ENCODE measurements at places on chromosomes 1 and 21. TPM values are rescaled to one million over a fixed set of nuclear protein-coding genes. Genes with fewer than 3 reads are reported as not detected.

- peaks cover 40% of the 10 kb centered on the region for H3K4me1 ChIP-seq
- H3K36me3 ChIP-seq: peaks cover 3% of the 10 kb centered on the region
- H3K27me3 ChIP-seq: no peaks in the 10 kb centered on the region
- DNase-seq: no peak
- H3K27ac ChIP-seq: peak overlapping the region; percentile 86
These were observed 66.0 kb downstream of the COL18A1 start for GRCh38 chr21:45470773-45471524.

DNA sequence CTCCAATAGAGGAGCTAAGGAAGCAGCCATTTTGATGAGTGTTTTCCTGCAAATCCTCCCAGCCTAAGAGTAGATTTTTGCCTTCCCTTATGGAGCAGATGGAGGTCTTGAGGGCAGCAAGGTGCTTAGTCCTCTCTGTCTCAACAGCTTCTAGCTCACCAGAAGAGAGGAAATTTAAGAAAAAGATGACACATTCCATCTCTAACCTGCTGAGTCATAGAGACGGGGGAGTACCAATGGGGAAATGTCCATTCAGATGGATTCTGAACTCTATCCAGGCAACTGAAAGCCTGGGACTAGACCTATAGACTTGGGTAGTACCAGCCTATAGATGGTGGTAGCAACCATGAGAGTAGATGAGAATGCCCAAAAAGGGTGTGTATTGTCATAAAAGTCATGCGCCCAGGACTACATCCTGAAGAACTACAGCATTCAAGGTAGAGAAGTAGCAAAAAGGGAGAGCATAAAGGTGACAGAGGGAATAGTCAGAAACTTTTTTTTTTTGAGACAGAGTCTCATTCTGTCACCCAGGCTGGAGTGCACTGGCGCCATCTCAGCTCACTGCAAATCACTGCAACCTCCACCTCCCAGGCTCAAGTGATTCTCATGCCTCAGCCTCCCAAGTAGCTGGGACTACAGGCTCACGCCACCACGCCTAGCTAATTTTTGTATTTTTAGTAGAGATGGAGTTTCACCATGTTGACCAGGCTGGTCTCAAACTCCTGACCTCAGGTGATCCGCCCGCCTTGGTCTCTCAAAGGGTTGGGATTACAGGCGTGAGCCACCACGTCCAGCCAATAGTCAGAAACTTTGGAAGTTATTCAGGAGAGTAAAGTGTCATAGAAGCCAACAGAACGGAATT lies 10.7 kb upstream of the ELOA start:
- H3K27ac ChIP-seq: no peak overlapping the region
- H3K27me3 ChIP-seq: no peaks in the 10 kb centered on the region
- H3K36me3 ChIP-seq: no peaks in the 10 kb centered on the region
- no peaks in the 10 kb centered on the region for H3K4me1 ChIP-seq

DNA sequence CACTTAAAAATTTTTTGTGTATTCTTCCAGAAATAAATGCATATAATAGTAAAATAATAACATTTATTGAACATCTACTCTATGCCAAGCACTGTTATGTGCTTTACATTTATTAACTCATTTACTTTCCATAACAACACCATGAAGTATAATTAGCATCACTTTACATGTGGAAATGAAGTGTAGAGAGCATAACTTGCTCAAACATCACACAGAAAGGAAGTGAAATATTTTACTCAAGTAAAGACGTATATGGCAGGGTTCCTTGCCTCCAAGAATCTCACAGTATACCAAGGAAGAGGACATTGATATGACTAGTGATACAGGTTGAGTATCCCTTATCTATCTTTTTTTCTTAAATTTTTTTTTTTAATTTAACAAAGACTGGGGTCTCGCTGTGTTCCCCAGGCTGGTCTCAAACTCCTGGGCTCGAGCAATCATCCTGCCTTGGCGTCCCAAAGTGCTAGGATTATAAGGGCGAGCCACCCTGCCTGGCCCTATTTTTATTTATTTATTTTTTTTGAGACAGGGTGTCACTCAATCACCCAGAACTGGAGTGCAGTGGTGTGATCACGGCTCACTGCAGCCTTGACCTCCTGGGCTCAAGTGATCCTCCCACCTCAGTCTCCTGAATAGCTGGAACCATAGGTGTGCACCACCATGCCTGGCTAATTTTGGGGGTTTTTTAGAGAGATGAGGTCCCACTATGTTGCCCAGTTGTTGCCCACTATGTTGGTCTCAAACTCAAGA lies 7.7 kb upstream of the CLIC4 start:
- no peak overlapping the region for H3K27ac ChIP-seq
- no peak overlapping the region for H3K4me3 ChIP-seq
- no peaks in the 10 kb centered on the region for H3K36me3 ChIP-seq
- DNase-seq: no peak
- peaks cover 18% of the 10 kb centered on the region for H3K4me1 ChIP-seq
- no peaks in the 10 kb centered on the region for H3K27me3 ChIP-seq

DNA sequence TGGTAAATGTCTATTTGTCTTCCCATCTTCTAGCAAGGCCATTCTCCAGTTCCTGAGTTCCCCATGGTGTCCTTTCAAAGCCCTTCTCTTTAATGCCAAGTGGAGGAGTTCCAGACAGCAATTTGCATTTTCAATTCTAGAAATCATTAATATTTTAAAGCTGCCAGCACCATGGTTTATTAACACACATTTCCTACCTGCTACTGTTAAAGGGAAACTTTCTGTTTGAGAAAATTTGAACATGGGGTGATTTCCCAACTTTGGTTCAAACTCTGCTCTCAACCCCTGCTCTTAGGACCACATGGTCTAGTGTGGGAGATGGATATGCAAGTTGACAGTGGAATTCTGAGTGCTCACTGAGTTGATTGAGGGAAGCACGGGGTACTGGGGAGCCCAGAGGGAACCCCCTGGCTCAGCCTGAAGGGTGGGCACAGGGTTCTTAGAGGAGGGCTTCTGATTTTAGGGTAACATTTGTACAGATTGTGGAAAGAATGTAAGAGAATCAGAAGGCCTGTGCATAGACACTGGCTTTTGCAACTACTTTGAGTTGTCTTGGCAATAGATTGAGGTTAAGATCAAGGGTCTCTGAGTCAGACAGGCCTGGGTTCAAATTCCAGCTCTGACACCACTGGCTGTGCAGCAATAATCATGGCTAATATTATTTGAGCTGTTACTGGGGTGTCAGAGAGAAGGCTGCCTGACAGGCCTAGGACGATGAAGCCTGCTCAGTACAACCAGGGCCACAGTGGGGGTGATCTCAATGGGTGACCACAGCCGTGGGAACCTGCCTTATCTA lies 97.8 kb downstream of the BEND5 start:
- no peaks in the 10 kb centered on the region for H3K4me1 ChIP-seq
- no peak overlapping the region for H3K4me3 ChIP-seq

- DNase-seq: no peak
- no peaks in the 10 kb centered on the region for H3K36me3 ChIP-seq
- H3K27me3 ChIP-seq: no peaks in the 10 kb centered on the region
- no peak overlapping the region for H3K27ac ChIP-seq
- H3K4me3 ChIP-seq: no peak overlapping the region
- no peaks in the 10 kb centered on the region for H3K4me1 ChIP-seq
These were observed 112.4 kb upstream of the BEND5 start for GRCh38 chr1:48889082-48889481.

GRCh38 chr1:158527190-158527815 lies 26.9 kb downstream of the OR6Y1 start:
- H3K27ac ChIP-seq: no peak overlapping the region
- no peak overlapping the region for H3K4me3 ChIP-seq
- peak; percentile 17 for DNase-seq

GRCh38 chr1:101026430-101026788 lies 825 bp upstream of the DPH5 start:
- H3K36me3 ChIP-seq: no peaks in the 10 kb centered on the region
- peak overlapping the region; percentile 64 for H3K4me3 ChIP-seq
- H3K4me1 ChIP-seq: no peaks in the 10 kb centered on the region
- H3K27me3 ChIP-seq: no peaks in the 10 kb centered on the region
- peak overlapping the region; percentile 86 for H3K27ac ChIP-seq

- no peak overlapping the region for H3K4me3 ChIP-seq
- H3K4me1 ChIP-seq: peaks cover 16% of the 10 kb centered on the region
- H3K36me3 ChIP-seq: no peaks in the 10 kb centered on the region
These were observed 60.1 kb upstream of the NEK2 start for GRCh38 chr1:211735208-211736170.

GRCh38 chr1:214010197-214010573 lies 22.4 kb downstream of the PROX1 start:
- H3K4me1 ChIP-seq: no peaks in the 10 kb centered on the region
- H3K36me3 ChIP-seq: no peaks in the 10 kb centered on the region
- H3K4me3 ChIP-seq: no peak overlapping the region
- H3K27me3 ChIP-seq: no peaks in the 10 kb centered on the region
- H3K27ac ChIP-seq: no peak overlapping the region

DNA sequence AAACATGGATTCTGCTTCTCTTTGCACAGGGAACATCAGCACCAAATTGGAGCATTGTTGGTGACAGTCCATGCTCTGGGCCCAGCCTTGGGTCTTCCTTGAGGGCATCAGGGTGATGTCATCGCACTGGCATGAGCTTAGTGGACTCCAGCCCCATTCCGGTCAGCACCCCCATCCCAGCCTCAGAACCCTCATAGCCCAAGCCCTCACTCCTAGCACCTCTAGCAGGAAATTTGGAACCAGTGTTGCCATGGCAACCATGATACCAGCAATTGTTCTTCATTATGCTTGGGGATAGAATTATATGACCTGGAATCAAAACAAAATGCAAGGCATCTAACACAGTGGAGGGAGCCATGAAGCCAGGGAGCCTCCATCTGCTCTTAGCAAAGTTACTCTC lies 83.1 kb downstream of the VWA5B1 start:
- no peaks in the 10 kb centered on the region for H3K27me3 ChIP-seq
- H3K36me3 ChIP-seq: no peaks in the 10 kb centered on the region
- DNase-seq: no peak
- no peaks in the 10 kb centered on the region for H3K4me1 ChIP-seq

GRCh38 chr1:55010887-55011217 lies 12.1 kb downstream of the BSND start:
- H3K4me1 ChIP-seq: no peaks in the 10 kb centered on the region
- H3K36me3 ChIP-seq: no peaks in the 10 kb centered on the region
- H3K4me3 ChIP-seq: no peak overlapping the region
- H3K27ac ChIP-seq: no peak overlapping the region
- H3K27me3 ChIP-seq: no peaks in the 10 kb centered on the region

DNA sequence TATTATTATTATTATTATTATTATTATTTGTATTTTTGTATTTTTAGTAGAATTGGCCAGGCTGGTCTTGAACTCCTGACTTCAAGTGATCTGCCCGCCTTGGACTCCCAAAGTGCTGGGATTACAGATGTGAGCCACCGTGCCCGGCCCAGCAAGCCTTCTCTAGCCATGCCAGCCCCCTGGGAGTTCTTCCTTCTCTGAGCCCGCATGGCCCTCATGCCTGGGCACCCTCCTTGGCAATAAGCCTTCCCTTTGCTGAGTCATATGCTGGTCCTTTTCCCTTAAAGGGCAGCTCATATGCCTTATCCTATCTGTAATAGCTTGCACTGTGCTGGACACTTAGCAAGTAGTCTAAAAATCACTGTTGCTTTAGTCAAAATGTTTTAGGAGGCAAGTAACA lies 8.5 kb upstream of the NBL1 start:
- H3K36me3 ChIP-seq: no peaks in the 10 kb centered on the region
- peaks cover 10% of the 10 kb centered on the region for H3K4me1 ChIP-seq
- H3K4me3 ChIP-seq: no peak overlapping the region
- H3K27me3 ChIP-seq: no peaks in the 10 kb centered on the region
- DNase-seq: no peak

GRCh38 chr1:162074276-162075005 lies 5.0 kb downstream of the NOS1AP start:
- no peaks in the 10 kb centered on the region for H3K36me3 ChIP-seq
- H3K4me3 ChIP-seq: no peak overlapping the region
- H3K27ac ChIP-seq: no peak overlapping the region
- H3K4me1 ChIP-seq: 0 out of 2 replicates have a peak, but pooled peaks cover 5% of the 10 kb centered on the region
- H3K27me3 ChIP-seq: no peaks in the 10 kb centered on the region

DNA sequence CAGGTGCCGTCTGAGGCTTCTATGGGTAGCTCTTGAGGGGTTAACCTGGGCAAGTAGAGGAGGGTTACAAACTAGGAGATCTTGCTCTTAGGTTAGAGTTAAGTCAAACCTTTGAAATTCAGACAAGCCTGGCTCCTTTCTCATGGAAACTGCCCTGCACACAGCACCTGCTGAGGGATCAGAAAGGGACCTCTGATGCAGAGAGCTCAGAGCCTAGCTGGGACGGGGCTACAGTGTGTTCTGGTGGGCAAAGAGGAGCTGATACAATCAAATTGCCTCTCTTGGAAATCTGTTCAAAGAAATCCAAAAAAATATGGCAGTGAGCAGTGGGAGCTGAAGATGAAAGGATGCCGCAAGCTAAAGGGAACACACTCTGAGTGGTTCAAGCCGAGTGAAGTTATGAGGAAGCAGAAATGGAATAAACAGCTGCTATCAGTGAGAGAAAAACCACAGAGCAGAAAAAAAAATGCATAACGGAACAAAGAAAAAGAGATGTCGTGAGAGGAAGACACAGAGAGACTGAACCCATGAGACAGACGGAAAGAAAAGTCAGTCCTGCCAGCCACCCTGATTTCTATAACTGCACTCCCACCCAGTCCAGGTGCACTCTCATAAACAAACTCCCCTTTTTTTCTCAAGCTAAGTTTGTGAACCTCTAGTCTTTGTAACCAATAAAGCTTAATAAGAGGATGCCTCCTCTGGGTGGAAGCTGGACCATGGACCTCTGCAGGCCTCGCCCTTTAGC lies 26.6 kb downstream of the PAFAH2 start:
- no peak overlapping the region for H3K4me3 ChIP-seq
- no peaks in the 10 kb centered on the region for H3K4me1 ChIP-seq
- H3K27me3 ChIP-seq: no peaks in the 10 kb centered on the region
- no peak overlapping the region for H3K27ac ChIP-seq
- peaks cover 1% of the 10 kb centered on the region for H3K36me3 ChIP-seq

DNA sequence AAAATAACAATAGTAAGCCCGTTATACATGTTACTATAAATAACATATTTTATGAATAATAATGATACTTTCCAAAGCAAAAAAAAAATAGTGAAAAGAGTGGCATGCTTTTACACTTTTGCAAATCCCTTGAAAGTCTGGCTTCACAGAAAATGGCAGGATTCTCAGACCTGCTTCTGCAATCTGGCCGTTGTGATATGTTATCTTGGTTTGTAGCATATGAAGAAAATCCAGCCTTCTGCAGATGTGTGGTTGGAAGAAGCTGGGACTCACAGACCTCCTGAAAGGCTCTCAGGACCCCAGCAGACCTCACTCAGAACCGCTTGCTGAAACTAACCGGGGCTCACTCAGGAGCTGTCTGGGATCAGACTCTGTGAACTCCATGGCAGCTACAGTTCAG lies 256.0 kb upstream of the TMEM51 start:
- H3K4me3 ChIP-seq: no peak overlapping the region
- H3K27me3 ChIP-seq: no peaks in the 10 kb centered on the region
- no peaks in the 10 kb centered on the region for H3K36me3 ChIP-seq
- no peak for DNase-seq

GRCh38 chr1:117070124-117070523 lies 10.0 kb downstream of the TTF2 start:
- no peaks in the 10 kb centered on the region for H3K27me3 ChIP-seq
- H3K27ac ChIP-seq: no peak overlapping the region
- no peak overlapping the region for H3K4me3 ChIP-seq

KCNAB2 gene
- total RNA-seq: 9.6 TPM

ASPM gene
- 41.9 TPM for total RNA-seq

FCRL6 gene
- total RNA-seq: not detected

NMNAT2 gene
- 16.4 TPM for total RNA-seq

CFAP141 gene
- total RNA-seq: not detected

SH2D5 gene
- 2.8 TPM for total RNA-seq

FCAMR gene
- total RNA-seq: not detected

COL18A1 gene
- total RNA-seq: 160 TPM

SLC25A34 gene
- 0.49 TPM for total RNA-seq

AIRE gene
- not detected for total RNA-seq

GBP3 gene
- total RNA-seq: 0.48 TPM

CD1B gene
- total RNA-seq: not detected

CYP4A11 gene
- not detected for total RNA-seq

TMCO2 gene
- total RNA-seq: not detected

Data from Caco-2 (cell line).